M059J (cell line): ENCODE measurements at places on chromosomes 1 and 21.

DNA sequence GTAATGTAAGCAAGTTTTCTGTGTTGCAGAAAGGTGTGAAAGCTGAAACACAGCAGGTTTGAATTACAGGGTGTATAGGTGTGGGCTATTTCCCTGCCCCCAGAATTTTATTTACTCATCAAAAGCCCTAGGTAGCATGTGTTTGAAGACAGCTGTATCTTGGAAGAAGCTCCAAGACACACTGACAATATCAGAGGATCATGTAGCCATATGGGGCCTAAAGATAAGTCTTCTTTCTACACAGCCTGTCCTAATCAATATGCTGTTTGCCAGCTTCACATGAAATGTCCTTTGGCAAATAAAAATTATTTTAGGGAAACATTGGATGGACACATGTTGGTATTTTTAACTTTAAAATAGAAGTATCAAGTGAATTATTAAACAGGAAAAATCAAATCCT is 17.5 kb upstream of the SUCO start:
- DNase-seq = no peak

GRCh38 chr1:93506126-93506525 is 58.2 kb downstream of the FNBP1L start:
- DNase-seq = no peak

- DNase-seq = no peak
Observed at GRCh38 chr1:6424619-6425593, at the start of gene ESPN. TSS of gene ESPN (plus strand) at chr1:6424776. CDS start at chr1:6424956, 180 bp downstream.

GRCh38 chr1:231871878-231872277 is 245.3 kb downstream of the DISC1 start:
- no peak for DNase-seq

DNA sequence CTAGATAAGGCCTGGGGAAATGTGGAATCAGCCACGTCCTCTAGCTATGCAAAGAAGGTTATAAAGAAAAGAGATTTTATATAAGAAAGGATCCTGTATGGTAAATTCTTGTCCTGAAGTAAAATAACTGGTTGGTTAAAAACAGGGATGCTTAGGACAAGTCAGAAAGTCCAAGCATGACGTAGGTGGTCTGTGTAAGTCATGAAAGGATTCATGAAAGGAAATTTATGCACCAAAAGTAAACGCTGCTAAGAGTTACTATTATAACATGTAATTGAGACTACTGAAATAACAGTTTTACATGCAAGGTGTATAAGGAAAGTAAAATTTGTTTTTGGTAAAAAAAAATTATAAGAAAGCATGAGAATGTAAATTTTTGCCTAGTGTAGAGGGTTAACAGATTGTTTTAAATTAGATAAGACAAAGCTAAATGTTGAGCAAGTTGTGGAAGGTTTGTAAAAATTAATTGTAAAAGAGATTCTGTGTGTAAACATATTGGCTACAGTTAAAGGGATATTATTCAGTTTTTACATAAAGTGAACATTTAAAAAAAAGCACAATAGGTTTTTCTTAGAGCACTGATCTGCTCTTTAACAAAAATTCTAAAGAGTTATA is 43.9 kb downstream of the PIGK start:
- DNase-seq = peak; percentile 28

DNA sequence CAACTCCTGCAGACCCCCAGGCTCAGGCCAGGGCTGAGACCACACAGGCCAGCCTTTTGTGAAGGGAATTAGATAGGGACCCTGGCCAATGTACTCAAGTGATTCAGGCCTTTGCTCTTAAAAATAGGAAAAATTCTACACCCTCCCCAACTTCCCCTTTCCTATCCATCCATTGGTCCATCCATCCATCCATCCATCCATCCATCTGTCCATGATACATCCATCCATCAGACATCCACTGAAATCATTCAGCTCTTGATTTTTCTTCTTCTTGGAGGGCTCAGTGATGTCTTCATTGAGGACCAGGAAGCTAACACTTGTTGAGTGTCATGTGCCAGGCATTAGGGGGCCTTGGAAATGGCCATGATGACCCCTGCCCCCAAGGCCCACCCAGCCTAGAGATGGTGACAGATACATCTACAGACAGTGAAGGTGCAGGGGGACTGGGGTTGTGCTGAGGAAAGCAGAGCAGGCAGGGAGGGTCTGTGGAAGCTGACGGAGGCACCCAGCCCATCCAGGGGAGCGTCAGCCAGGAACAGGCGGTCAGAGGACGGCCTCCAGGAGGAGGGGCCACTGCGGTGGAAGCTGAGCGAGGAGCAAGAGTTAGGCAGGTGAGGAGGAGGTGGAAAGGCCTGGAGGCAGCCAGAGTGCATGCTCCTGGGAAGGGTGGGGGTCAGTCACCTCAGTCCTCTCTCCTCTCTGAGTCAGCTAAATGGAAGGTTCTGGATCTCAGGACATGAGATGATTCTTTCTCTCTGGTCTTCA is 81.9 kb downstream of the EPHB2 start:
- no peak for DNase-seq

DNA sequence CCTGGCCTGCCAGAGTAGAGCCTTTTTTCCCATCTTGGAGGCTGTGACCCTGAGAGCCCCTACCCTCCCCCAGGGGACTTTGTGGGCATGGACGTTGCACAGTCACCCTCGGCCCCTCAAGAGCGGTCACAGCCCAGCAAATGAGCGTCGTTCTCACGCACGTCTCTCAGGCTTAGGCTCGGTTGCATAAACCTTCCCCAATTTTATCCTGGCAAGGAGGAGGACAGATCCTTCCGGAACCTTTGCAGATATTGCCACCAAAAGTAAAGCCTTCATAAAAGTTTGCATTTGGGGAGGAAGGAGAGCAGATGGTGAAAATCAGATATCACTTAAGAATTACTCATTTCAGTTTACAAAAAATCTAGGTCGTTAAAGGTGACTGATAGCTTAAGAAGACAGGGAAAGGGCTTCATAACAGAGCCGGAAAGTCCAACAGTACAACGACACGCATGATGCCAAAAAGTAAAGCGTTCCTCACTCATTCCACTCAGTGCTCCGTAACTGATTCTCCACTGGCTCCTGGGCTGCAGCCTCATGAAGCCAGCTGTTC is 29.3 kb downstream of the PDE9A start:
- no peak for DNase-seq

GRCh38 chr1:182192215-182192614 is 130.7 kb upstream of the ZNF648 start:
- no peak for DNase-seq

DNA sequence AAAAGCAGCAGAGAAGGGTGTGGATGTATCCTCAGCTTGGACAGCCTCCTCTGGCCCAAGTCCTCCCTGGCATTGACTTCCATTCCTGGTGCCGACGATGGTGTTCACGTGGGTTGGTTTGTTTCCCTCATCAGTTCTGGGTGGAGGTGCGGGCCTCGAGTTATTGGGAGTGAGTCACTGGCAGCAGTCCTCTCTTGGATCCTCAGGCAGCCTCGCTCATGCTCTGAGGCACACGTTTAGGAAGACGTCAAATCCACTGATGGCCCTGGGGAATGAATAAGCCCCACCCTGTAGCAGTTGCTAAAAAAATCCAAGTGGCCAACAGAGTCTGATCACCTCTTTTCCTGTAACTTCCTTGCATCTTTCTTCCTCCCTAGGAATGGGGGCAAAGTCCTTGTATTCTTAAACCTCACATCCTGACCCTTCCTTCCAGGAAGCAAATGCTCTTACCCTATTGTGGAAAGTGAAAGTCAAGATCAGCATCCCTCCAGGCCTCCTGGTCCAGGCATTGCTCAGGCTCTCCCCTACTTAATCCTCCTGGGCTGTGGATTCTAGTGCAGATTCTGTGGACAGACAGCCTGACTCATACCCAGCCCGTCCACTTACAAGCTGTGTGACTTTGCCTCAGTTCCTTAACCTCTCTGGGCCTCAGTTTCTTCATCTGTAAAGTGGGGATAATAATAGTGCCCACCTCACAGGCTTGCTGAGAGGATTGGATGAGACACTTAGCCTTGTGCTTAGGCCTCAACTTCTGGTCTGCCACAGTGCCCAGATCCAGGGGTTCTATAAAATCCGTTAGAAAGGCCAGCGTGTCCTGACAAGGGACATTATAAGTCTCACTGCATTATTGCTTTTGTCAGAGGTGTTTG is 111.1 kb downstream of the TLR5 start:
- DNase-seq = peak; percentile 82

- DNase-seq = no peak
Observed at GRCh38 chr1:203601716-203602309, 24.8 kb upstream of the ATP2B4 start.

DNA sequence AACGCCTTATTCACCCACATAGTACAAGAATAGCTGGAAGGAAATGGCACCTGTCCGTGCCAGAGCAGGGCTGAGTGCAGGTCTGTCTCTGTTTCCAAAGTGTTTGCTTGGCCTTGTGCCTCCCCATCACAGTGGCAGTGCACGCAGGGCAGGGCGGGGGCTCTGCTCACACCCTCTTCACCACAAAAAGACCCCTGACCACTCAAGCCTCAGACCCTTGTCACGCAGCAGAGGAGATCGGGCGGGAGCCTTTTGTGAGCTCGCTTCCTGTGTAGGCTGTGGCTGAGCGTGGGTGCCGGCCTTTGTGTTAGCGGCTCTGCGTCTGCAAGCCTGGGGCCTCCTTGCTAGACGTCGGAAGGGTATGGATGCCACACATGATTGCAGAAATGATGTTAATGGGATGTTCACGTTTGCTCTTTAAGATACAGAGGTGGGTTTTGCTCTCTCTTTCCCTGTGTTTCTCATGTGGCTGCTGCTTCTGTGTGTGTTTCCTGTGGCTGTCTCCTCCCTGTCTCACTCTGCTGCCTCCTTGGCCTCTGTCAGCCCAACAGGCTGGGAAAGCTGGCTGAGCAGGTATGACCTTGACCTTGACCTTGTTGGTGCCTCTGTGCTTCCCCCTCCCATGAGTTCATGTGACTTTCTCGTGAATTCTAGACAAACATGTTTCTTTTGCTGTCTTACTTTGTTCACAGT is 45.4 kb downstream of the S100B start:
- no peak for DNase-seq

DNA sequence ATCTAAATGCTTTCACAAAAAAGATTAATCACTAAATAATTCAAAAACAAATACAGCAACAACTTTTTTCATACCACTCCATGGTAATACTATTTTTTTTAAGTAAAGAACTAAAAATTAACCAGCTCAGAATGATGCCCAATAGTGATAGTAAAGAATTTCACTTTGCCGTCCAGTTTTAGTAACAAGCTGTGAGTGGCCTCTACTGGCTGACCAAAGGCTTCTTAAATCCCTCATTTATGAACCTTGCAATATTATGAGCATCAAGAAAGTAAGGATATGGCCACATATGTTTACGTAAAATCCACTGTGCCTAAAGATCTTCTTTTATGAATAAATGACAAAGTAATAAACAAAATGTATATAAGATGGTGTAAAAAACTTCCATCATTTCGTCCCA is 108.6 kb downstream of the GPATCH2 start:
- no peak for DNase-seq

- no peak for DNase-seq
Observed at GRCh38 chr1:117809764-117810163, 119.7 kb downstream of the GDAP2 start.

DNA sequence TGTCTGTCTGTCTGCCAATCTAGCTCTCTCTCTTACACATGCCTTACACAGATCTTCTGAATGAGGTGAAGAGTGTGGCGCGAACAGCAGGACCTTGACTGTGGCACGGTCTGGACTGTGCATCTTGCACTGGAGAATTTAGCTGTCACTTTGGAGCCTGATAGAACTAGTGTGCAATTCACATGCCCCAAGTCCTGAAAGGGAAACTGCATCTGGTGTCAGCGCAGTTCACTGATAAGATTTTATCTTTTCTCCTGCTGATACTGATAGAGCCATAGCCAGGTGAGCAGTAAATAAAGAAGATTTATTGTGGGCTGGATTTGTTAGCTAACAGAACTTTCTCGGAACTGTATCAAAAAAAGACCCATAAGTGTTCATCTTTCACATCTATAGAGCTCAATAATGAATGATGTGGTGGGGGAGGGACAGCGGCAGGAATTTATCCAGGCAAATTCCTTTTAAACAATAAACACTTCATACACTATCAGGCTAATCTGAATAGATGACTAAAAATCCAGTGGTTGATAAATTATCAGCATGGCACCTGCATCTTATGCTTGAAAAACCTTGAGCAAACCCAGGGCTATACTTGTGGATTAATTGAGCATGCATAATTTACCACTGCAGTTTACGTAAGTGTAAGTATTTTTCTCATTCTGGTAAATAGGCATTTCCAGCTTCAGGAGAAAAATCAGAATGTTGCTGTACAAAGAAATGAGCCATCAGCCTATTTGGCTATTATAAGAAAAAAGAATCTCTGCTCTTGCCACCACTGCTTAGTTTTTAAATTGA is 104.1 kb downstream of the NTNG1 start:
- no peak for DNase-seq

- peak; percentile 60 for DNase-seq
Observed at GRCh38 chr1:241475671-241476070, 43.9 kb downstream of the FH start.

DNA sequence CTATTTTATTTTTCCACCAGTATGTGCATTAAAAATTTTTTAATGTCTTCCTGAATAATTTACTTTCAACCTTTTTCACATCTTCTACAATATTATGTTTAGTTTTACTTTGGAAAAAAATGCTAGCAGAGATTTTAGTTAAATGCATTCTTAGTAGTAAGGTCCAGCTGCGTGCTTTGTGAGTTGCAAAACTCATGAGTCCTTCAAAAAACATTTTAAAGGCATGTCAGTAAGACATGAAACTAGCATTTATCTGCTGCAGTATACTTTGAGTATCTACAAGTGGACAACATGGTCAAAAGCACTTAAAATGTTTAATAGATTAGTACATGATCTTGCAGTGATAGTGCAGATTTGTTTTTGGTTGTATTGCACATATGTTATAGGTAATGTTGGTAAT is 139.0 kb downstream of the HS2ST1 start:
- DNase-seq = no peak

GRCh38 chr1:247936415-247936814 is 11.7 kb downstream of the OR2AJ1 start:
- no peak for DNase-seq

- DNase-seq = no peak
Observed at GRCh38 chr21:24590261-24590660, 1017.0 kb downstream of the MRPL39 start.

DNA sequence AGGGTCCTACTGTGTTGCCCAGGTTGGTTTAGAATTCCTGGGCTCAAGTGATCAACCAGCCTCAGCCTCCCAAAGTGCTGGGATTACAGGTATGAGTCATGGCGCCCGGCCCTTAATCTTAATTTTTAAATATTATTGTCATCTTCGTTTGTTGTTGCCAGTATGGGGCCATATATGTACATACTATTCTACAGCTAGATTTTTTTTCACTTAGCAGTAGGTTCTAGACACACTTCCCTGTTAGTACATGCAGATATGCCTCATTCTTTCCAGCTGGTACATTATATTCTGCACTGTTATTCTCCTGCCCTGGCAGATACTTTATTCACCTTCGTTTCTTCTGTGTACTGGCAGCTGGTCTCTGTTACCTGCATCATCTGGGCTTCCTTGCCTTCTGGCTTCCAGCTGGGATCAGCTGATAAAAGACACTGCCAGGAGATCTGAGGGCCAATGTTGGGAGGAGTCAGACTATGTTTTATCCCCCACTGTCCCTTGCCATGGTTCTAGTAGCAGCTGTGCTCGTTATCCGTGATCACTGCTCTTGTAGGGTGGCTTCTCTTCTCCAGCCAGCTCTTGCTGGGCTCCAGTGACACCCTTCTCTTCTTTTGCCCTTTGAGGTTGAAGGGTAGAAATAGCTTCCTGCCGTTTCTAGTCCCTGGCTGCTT is 24.7 kb downstream of the ST3GAL3 start:
- DNase-seq = no peak
